ENCODE measurements at places on chromosomes 6 and 20. TPM values are rescaled to one million over a fixed set of nuclear protein-coding genes. Genes with fewer than 3 reads are reported as not detected.

PPP1R16B gene
- polyA plus RNA-seq, result 6.5 TPM

ARFGEF3 gene
- polyA plus RNA-seq, result 1.2 TPM

HLA-DOA gene
- 5.7 TPM for polyA plus RNA-seq

WFDC5 gene
- polyA plus RNA-seq, result not detected

MRPL14 gene
- polyA plus RNA-seq, result 37.7 TPM

DNA sequence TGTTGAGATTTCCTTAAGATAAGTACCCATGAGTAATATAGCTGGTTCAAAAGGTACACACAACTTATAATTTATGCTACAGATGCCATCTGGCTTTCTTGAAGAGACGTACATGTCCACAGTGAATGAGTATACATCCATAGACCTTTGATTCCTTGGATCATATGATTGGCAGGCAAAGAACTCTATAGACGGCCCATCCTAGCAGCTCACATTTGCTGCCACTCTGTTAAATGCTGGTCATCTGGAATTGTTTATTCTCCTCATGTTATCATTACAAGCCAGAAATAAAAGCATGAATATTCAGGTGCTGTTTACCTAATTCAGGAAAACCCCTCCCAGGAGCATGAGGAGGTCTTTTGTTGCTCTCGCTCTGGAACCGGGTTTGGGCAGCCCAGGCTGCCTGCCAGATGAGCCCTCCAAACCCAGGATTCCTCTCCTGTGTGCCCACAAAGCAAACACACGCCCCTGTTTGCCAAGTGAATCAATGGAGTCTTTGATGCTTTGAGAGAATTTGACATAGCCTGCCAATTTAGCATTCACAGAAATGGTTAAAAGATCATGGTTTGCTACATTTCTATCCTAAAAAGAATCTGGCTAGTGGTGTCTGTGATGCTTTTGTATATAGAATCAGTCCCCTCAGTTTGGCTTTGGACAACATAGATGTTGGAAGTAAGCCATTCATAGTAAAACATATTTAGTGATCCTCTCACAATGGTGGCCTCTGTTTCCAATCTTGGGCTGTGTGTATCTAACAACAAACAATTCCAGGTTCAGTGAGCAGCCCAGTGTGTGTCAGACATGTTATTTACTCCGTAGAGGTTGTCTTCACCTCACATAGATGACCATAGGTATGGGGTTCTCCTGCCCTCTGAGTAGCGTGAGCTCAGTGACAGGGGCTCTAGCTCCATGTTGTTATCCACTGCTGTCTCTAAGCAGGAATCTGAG, 17.5 kb upstream of the PLCG1 start:
- DNase-seq, result no peak

DNA sequence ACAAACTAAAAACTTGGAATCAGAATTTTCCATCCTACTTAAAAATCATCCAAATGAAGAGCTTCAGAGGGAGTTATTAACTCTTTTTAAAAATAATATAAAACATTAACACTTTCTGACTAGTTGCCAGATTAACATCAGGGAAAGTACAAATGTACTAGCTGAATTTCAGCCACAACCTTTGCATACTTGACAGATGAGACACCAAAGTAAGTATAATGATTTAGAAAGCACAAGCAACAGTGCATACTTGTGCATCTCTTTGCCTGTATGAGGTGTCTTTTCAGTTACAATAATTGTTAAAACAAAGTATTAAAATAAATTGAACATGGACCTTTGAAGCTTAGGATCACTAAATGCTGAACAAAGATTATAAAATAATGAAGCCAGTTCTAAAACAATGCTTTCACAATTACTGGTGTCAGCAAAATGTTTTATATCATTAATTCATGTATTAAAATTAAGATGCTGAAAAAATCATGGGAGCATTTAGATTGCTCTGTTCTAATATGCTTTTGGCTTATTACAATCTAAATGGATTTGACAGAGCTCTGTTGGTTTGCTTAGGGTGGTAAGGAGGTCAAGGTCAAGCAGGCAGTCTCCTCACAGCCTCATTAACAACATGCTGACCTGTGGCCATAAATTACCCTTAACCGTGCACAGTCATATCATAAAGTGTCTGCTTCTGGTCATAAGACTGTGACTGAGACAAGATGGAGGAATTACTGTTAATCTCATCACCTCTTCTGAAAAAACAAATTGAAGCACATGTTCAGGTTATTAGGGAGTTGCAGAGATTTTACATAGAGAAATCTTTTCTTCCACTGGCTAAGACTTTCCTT, 15.1 kb downstream of the RNF217 start:
- no peak for DNase-seq

DNA sequence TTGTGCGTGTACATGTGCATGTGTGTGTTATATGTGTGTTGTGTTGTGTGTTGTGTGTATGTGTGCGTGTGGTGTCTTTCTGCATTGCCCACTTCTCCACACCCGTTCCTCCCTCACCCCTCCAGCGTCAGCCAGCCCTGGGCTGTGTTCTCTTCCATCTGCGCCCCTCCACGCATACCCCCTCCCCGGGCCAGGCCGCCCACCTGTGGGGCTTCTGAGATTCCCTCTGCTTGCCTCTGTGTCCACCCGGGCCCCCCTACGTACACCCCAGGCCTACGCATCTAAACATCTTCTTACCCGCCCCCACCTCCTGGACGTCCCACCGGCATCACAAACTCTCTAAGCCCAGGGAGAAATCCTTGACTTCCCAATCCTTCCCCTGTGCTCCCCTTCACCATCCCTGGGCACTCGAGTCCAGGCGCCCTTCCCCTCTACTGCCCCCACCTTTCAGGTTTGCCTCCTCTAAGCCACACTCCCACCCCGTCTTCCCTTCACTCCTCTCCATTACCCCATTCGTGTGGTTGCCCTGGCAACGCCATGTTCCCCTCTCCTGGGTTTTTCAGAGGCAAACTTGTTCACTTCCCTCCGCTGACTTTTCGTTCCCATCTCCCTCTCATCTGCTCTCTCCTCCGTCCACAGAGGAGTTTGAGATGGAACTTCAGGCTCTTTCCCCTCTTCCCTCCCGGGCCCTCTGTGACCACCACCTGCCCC, 81.7 kb upstream of the NNAT start:
- DNase-seq, result no peak

GRCh38 chr6:3088446-3088845, 20.2 kb downstream of the RIPK1 start:
- DNase-seq, result no peak

DNA sequence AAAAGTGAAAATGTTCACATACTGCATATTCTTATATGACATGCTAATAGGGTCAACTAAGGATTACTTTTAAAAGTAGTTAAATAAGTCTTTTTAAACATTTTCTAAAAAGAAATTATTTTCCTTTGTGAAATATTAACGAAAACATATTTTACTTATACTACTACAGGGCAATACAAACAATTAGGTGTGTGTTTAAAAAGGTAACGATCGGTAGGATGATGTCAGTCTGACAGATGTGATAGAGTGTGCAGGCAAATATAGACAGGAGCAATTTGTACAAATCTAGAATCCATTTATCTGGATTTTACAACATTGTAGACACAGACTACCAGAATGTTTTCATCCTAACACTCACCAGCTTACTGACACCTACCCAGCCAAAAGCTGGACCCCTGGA, 257.5 kb downstream of the FOXC1 start:
- no peak for DNase-seq

DNA sequence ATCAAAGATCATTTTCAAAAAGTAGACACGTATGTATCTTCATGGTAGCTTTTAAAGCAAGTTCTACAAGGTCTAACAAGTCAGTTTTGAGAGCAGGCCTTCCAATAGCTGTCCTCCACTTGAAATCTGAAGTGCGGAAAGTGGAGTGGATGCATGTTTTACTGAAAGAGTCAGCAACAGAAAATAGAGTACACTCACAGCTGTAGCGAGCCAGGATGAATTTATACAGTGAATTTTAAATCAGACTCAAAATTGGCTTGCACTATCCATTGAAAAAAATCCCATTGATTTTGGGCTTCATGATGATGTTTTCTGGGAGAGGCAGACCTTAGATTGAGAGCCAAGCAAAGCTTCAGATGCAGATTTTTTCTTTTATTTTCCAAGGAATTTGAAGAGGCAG, 80.6 kb downstream of the GJA10 start:
- no peak for DNase-seq

DNA sequence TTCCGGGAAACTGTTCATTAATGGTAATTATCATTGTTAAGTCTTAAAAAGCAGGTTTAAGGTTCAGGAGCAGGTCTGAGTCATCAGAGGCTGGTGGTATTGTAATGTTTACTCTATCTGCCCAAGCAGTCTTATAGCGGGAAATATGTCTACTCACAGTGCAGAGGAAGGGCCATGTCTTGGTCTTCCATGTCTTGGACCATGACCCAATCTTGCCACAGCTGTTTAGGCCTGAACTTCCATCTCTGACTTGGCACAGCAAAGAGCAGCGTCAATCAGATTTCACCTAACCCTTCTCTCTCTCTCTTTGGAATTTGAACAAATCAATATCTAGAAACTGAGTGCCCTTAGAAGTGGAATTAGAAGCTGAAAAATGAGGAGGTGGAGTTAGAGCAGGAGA, 25.8 kb downstream of the SLC2A12 start:
- DNase-seq, result no peak

DNA sequence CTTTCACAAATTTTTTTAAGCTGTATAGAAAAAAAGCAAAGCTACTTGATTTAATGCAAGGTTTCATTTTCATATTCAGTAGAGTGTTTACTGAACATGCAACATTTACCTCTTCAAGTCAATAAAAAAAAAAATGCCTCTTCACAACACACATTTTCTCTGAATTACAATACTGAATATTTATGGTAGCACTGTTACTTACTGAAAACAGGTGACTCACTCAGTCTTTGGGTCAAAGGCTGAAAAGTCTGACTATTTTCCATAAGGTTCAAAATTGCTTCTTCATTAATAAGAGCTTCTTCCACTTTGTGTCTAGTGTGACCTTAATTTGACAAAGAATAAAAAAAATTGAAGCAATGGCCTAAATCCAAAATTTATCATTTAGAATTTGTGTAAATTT, 101.9 kb downstream of the REV3L start:
- DNase-seq, result no peak

GRCh38 chr6:135935941-135936601, 84.6 kb downstream of the PDE7B start:
- no peak for DNase-seq

- DNase-seq, result no peak
These were observed 48.7 kb downstream of the NUDT3 start for GRCh38 chr6:34343806-34344205.

GRCh38 chr6:147204843-147205311, 660 bp downstream of the STXBP5 start:
- no peak for DNase-seq
